ENCODE measurements at places on chromosomes 6 and 20. TPM values are rescaled to one million over a fixed set of nuclear protein-coding genes. Genes with fewer than 3 reads are reported as not detected.

- no peaks in the 10 kb centered on the region for H3K4me1 ChIP-seq
- no peak overlapping the region for H3K4me3 ChIP-seq
- DNase-seq: no peak
- no peak overlapping the region for H3K27ac ChIP-seq
Observed at GRCh38 chr6:35461270-35461669, 6.9 kb upstream of the RPL10A start.

- H3K4me1 ChIP-seq: peaks cover 14% of the 10 kb centered on the region
- H3K27me3 ChIP-seq: no peaks in the 10 kb centered on the region
- no peaks in the 10 kb centered on the region for H3K36me3 ChIP-seq
Observed at GRCh38 chr6:16314296-16314695, 75.9 kb downstream of the GMPR start.

GRCh38 chr6:147802459-147802858, 294.0 kb downstream of the SAMD5 start:
- no peaks in the 10 kb centered on the region for H3K36me3 ChIP-seq
- no peaks in the 10 kb centered on the region for H3K4me1 ChIP-seq
- no peaks in the 10 kb centered on the region for H3K27me3 ChIP-seq
- no peak for DNase-seq
- no peak overlapping the region for H3K27ac ChIP-seq
- H3K4me3 ChIP-seq: no peak overlapping the region

The MOXD1 gene
- 20.4 TPM for total RNA-seq

DNA sequence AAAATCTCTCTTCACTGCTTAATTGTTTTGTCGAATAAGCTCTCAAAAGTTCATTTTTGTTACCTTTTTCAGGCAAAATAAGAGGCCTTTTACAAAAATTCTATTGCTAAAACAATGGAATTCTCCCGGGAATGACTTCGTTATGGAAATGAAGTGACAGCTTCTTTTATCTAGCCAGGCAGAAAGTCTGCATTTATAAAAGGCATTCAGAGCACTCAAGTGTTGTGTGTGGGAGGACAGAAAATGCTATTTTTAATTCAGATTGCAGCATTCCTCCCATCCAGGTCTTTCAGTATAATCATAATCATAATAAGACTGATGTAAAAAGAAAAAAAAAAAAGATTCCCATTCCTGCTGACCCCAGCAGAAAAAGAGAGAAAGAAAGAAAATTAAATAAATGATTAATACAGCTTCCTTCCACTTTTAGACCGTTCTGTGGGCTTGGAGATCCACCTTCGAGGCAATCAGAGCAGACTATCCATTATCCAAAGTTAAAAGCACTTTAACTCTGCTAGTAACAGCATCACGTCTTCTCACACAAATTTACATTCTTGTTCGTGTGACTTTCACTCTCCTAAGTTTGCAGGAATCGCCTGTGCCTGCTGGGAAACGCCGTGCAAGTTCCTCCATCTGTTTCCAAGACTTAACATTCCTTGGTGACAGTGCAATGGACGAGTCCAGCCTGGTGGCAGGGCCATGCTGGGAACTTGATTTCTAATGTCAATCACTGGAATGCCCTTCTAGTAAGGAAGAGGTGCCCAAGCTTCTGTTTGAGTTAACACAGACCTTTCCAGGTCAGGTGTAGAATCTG, 258.8 kb downstream of the GMPR start:
- no peaks in the 10 kb centered on the region for H3K36me3 ChIP-seq
- H3K4me1 ChIP-seq: no peaks in the 10 kb centered on the region
- no peak overlapping the region for H3K4me3 ChIP-seq
- H3K27me3 ChIP-seq: no peaks in the 10 kb centered on the region
- H3K27ac ChIP-seq: no peak overlapping the region
- no peak for DNase-seq

DNA sequence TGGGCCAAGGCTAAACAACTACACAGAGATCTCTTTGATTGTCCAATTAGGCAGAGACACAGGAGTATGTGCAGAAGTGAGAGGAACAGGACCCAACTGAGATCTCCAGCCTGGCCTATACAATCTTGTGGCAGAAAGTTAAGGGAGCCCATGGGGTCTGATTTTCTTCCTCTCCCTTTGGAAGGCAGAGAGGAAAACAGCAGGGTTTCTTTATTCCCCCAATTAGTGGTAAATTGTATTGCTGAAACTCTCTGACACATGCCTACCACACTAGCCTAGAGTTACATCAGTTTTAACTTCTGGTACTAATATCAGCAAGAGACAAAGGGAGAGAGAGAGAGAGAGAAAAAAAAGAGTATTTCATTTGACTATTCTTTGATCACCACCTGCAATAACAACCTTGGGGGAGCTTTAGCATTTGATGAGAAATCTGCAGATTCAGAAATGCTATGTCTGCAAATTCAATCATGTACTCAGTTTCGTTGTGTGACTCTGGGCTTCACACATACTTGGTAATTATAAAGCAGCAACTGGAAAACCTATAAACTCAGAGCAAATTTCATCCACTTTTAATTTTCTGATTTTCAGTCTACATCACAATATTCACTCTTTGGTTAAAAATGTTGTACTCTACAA, 260.3 kb upstream of the SPTLC3 start:
- H3K4me3 ChIP-seq: no peak overlapping the region
- no peak for DNase-seq
- no peaks in the 10 kb centered on the region for H3K27me3 ChIP-seq
- H3K27ac ChIP-seq: no peak overlapping the region
- no peaks in the 10 kb centered on the region for H3K4me1 ChIP-seq

DNA sequence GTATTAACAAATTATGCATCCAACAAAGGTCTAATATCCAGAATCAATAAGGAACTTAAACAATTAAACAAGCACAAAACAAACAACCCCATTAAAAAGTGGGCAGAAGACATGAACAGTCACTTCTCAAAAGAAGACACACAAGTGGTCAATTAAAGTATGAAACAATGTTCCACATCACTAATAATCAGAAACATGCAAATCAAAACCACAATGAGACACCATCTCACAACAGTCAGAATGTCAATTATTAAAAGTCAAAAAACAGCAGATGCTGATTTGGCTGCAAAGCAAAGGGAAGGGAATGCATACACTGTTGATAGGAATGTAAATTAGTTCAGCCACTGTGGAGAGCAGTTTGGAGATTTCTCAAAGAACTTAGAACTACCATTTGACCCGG, 129.3 kb downstream of the PFDN4 start:
- DNase-seq: no peak
- H3K27ac ChIP-seq: no peak overlapping the region
- H3K4me3 ChIP-seq: no peak overlapping the region
- no peaks in the 10 kb centered on the region for H3K27me3 ChIP-seq
- no peaks in the 10 kb centered on the region for H3K36me3 ChIP-seq

Data from adrenal gland (tissue), 19 donors.